ENCODE measurements at places on chromosomes 4 and X. TPM values are rescaled to one million over a fixed set of nuclear protein-coding genes. Genes with fewer than 3 reads are reported as not detected.
A peak's percentile ranks its signal among the peaks of the same experiment; 100 is the strongest.

The GC gene
- polyA plus RNA-seq = not detected

The SYTL4 gene
- not detected for polyA plus RNA-seq

The SLIT2 gene
- not detected for polyA plus RNA-seq

The EGF gene
- not detected for polyA plus RNA-seq

The TMEM164 gene
- 2.9 TPM for polyA plus RNA-seq

DNA sequence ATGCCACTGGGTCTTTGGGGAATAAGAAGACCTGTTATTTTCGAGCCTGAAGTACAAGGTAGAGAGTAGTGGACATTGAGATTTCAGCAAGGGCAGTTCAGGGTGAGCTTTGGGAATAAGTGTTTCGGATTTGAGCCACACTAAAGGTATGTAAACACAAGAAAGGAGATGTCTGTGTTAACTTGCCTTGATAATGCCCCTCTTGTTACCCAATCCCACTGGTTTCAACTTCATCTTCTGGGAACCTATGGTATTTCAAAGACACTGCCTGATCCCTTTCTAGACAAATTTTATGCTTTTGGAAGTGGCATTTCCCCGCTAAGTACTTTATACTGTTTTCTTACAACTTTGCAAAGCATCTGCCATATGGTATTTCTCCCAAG is 79.4 kb downstream of the SLC9A6 start:
- no peak overlapping the region for H3K27ac ChIP-seq
- no peaks in the 10 kb centered on the region for H3K27me3 ChIP-seq
- H3K4me1 ChIP-seq = peaks cover 18% of the 10 kb centered on the region
- DNase-seq = no peak

- H3K4me1 ChIP-seq = no peaks in the 10 kb centered on the region
- no peak overlapping the region for H3K4me3 ChIP-seq
- H3K27me3 ChIP-seq = no peaks in the 10 kb centered on the region
- no peak overlapping the region for H3K27ac ChIP-seq
Observed at GRCh38 chr4:168212656-168213055, 105.9 kb downstream of the DDX60 start.

- no peak overlapping the region for H3K4me3 ChIP-seq
- no peaks in the 10 kb centered on the region for H3K4me1 ChIP-seq
- no peaks in the 10 kb centered on the region for H3K36me3 ChIP-seq
- no peak overlapping the region for H3K27ac ChIP-seq
Observed at GRCh38 chr4:122912810-122913575, 9.4 kb downstream of the NUDT6 start.

DNA sequence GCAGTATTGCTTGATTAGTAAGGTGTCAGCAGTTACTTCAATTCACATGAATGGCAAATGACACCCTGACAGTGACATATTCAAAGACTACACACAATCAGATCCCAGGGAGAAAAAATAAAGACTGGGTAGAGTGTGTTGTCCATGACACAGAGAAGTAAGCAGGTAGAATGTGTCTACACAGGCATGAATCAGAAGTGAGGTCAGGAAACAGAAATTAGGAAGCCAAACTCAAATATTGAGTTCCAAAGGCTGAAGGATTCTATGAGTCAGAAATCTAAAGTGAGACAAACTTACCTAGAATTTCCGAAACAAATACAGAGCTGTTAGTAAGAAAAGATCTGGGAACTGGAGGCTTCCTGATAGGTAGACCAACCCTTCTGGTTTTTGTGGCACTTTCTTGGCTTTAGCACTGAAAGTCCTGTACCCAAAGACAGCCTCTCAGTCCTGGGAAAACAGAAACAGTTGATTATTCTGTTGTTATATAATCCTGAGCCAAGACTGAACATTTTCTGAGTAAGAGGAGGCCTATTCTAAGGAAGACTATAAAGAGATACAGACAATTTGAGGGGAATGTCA is 24.3 kb upstream of the GLRA2 start:
- H3K4me1 ChIP-seq = no peaks in the 10 kb centered on the region
- DNase-seq = no peak
- H3K27me3 ChIP-seq = no peaks in the 10 kb centered on the region
- H3K27ac ChIP-seq = no peak overlapping the region

GRCh38 chr4:184762100-184762499 is 28.2 kb upstream of the CENPU start:
- peaks cover 4% of the 10 kb centered on the region for H3K36me3 ChIP-seq
- no peak overlapping the region for H3K4me3 ChIP-seq
- DNase-seq = peak; percentile 79
- no peak overlapping the region for H3K27ac ChIP-seq
- no peaks in the 10 kb centered on the region for H3K27me3 ChIP-seq

Measured in CD4-positive, alpha-beta memory T cell (primary cell).